ENCODE measurements at places on chromosomes 4 and X.

DNA sequence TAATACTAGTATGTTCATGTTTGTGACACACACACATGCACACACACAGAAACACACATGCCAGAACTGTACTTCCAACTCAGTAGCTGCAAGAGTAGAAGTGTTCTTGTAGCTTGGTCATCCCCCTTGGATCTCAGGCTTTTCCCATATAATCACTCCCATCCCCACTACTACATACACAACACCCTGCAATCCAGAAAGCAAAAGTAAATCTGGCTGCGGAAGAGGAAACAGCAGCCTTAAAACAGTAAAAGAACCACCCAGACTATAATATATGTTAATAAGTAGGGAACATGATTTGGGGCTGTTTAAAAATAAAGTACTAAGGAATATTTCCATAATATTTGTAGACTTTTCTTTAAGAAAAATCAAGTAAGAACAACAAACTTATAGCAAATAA is 103.2 kb downstream of the AMMECR1 start:
- no peak for DNase-seq

GRCh38 chr4:47106561-47106960 is 75.2 kb downstream of the GABRB1 start:
- no peak for DNase-seq

- no peak for DNase-seq
Measured at GRCh38 chrX:134694333-134695322, 36.4 kb upstream of the PLAC1 start.

- DNase-seq: no peak
Measured at GRCh38 chr4:56790691-56791091, 30.8 kb downstream of the SPINK2 start.

DNA sequence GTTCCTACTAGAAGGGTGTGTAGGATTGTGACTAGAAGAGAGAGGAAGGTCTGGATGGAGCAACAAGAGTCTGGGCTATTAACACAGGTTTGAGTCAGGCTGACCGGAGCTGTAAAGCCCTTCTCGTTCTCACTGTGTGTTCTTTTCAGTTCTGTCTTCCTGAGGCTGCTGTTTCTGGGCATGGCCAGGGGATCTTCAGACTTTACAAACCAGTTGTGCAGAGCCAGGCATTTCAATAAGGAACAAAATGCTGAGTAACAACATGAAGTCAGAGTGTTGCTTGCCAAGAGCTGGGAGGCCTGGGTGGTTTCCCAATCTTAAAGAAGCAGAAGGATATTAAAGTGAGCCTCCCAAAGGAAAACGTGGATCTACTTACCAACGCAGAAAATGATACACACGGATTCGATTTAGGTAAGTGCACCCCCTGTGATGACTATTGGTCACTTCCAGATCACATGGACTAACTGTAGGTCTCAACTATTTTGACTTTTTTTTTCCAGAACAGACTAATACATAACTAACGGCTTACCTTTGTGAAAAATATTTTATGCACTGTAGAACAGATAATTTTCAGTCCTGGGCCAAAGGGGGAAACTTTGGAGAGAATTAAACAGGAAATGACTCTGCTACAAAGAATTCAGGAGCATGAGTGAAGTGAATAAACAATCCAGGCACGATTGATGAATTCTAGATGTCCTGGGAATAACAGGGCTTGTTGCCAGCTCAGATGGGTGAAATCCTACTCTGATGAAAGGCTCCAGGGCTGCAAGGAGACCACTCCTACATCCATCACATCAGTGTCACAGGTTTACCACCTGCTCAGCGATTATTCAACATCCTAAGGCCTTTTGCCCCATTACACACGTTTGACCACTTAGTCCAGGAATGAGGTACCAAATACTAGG is 94.5 kb downstream of the ANXA3 start:
- DNase-seq: no peak

- no peak for DNase-seq
Measured at GRCh38 chr4:90960840-90961239, 833.6 kb downstream of the CCSER1 start.

DNA sequence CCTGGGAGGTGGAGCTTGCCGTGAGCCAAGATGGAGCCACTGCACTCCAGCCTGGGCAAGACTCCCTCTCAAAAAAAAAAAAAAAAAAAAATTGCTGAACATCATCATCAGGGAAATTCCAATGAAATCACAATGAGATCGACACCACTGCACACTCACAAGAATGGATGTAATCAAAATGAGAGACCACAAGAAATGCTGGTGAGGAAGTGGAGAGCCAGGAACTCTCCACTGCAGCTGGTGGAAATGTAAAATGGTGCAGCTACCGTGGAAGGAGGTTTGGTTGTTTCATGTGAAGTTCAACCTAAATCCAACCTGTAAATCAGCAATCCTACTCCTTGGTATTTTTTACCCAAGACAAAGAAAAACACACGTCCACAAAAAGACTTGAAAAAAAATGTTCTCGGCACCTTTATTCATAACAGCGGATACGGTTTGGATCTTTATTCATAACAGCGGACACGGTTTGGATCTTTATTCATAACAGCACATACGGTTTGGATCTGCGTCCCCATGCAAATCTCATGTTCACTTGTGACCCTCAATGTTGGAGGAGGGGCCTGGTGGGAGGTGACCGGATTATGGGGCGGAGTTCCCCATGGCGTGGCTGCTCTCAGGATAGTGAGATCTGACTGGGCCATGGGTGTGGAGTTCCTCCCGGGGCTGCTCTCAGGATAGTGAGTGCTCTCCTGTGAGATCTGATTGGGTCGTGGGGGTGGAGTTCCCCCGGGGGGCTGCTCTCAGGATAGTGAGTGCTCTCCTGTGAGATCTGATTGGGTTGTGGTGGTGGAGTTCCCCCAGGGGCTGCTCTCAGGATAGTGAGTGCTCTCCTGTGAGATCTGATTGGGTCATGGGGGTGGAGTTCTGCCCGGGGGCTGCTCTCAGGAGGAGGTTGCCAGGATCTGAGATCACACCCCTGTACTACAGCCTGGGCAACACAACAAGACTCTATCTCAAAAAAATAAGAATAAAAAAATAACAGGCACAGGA is 7.7 kb downstream of the GAK start:
- DNase-seq: peak; percentile 70

- no peak for DNase-seq
Measured at GRCh38 chr4:10007793-10008608, 13.3 kb downstream of the SLC2A9 start.

DNA sequence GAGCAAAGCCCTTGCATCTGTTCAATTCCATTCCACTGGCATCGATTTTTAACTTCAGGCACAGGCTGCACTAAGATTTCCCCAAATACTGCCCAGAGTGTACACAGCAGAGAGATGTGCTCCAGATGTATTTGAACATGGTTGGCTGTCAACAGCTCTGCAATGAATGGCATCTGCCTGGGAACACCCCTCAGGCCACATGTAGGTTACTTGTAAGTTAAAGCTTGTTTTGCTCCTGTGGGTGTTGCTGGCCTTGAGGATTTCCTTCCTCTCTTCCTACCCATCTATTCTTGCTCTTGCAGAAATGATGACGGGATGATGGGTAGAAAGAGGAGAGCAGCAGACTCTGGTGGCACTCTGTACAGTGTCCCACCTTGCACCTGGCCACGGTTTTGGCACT is 69.3 kb upstream of the HELT start:
- DNase-seq: no peak

GRCh38 chrX:20378233-20378920 is 111.7 kb upstream of the RPS6KA3 start:
- DNase-seq: no peak

GRCh38 chr4:100754751-100755150 is 236.9 kb upstream of the EMCN start:
- no peak for DNase-seq

DNA sequence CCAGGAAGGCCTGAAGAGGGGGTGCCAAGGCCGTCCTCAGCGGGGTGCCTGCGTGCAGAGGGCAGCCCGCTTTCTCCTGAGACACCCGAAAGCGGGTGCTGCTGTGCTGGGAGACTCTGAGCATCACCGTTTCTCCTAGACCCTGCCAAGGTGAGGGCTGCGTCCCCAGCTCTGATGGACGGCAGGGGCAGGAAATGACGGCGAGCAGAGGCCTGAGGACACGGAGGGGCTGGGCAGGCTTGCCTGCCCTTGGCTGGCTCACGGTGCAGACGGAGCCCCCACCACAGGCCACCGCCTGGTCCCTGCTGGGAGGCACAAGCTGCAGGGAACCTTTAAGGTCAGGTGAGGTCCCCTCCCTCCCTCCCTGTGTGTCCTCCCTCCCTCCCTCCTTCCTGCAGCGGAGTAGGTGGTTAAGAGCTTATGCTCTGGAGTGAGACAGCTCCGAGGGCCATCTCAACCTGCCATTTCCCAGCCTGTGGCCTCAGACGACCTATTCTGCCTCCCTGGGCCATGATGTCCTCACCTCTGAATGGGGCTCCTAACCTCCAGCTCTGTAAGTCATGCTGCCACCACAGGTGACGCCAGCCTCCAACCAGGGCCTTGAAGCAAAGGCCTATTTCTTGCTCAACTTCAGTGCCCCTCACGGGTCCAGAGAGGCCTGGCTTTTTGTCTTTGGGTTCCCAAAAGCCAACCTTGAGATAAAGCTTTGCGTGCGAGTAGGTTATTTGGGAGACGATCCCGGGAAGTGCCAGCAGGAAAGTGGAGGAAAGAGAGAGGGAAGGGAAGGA is 54.2 kb upstream of the GRPEL1 start:
- no peak for DNase-seq

- no peak for DNase-seq
Measured at GRCh38 chr4:7772711-7773385, 166.8 kb downstream of the AFAP1 start.

GRCh38 chr4:129218897-129219296 is 122.9 kb downstream of the C4orf33 start:
- DNase-seq: no peak

- DNase-seq: no peak
Measured at GRCh38 chrX:112614640-112615039, 65.1 kb downstream of the LHFPL1 start.

DNA sequence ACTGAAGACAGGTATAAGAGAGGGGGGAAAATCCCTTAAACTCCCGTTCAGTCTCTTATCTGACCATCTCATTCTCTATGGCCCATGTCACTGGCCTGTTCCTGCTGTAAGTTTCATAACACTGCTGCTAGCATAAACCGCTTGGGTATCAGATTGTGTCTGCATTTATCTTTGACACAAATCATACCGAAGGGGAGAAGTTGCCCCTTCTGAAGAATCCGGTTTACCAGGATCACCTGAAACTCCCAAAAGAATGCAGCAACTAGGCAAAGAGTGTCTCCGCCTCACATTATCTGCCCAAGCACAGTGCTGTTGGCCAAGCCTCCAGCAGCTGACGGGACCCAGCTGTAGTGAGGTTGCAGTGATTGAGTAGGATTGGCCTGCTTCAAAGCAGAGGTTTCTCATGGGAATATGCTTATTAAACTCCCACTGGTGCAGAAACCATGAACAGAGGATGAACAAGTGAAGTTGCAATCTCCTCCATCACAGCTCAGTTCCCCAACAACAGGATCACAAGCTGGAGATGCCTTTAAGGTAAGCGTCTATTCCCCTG is 71.3 kb upstream of the PUDP start:
- DNase-seq: no peak

- no peak for DNase-seq
Measured at GRCh38 chr4:122783301-122784215, 43.1 kb upstream of the FGF2 start.

DNA sequence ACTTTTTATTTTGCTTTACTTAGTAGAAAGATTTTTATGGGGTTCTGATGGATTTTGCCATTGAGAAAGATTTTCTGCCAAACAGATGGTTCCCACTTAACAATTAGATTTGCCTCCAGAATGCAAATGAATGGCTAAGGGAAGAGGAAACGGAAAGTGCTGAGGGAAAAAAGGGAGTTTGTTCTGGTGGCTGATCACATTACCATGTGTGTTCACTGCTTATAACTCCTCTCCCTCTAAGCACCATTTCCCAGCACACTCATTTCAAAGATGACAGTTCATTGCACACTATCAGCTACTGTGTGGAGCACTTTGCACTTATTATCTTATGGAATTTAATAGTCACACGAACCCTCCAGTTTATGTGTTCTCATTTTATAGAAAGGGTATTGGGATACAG is 68.0 kb upstream of the GRID2 start:
- DNase-seq: no peak

- no peak for DNase-seq
Measured at GRCh38 chrX:55715847-55716246, 1.7 kb upstream of the RRAGB start.

- no peak for DNase-seq
Measured at GRCh38 chr4:62377700-62378099, 1177.6 kb downstream of the ADGRL3 start.

GRCh38 chrX:104745152-104745551 is 179.2 kb downstream of the IL1RAPL2 start:
- DNase-seq: no peak

- no peak for DNase-seq
Measured at GRCh38 chr4:83851261-83852084, 315.6 kb downstream of the GPAT3 start.

GRCh38 chr4:38902695-38903094 is 35.1 kb downstream of the FAM114A1 start:
- DNase-seq: peak; percentile 51

DNA sequence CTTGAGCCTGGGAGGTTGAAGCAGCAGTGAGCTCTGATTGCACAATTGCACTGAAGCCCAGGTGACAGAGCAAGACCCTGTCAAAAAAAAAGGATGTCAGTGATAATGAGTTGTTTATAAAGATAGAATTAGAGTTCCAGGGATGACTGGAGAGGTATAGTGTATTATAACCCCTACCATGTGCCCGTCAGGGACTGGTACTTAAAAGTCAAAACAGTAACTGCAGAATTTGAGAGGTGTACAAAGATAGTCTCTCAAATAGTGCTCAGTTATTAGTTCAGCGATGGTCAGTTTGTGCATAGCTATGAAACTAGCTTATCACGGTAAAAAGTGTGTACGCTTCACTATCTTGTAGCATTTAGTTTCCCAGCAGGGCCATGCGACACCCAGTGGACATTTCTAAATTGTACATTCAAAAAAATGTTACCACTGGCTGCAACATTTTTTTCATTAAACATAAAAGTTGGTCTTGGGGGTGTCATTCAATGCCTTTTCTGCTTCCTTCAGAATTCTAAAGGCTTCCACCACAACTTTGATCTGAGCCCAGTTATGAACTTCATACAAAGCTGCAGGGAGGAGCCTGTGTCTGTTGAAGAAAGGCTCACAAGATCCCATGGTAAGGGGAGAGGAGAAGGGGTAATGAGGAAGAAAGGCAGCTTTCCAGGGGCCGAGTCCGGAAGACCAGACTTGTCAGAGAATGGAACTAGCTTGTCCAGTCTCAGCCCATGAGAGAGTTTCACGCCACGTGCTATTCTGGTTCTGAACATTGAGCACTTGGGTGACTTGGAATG is 9.2 kb upstream of the GYG2 start:
- DNase-seq: peak; percentile 63

DNA sequence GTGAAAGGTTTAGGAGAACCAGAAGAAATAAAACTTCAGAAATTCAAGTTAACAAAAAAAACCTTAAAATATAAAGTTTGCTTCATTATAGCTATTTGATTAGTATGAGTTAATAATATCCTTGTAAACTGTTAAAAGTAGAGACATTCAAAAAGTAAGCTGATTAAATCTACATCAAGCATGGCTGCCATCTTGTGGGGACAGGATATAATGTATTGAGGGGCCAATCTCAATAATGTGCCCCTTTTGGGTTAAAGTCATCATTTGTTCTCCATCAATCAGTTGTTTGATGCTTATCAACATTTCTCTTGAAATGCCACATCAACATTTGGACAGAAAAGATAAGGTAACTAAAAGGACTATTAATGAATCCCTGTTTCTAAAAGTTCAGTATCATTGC is 4.6 kb upstream of the GRID2 start:
- DNase-seq: no peak

Data from GM13977 (cell line).